ENCODE measurements at places on chromosomes 7 and 10.

GRCh38 chr7:964401-965231 is 10.1 kb upstream of the ADAP1 start:
- peak; percentile 94 for DNase-seq

DNA sequence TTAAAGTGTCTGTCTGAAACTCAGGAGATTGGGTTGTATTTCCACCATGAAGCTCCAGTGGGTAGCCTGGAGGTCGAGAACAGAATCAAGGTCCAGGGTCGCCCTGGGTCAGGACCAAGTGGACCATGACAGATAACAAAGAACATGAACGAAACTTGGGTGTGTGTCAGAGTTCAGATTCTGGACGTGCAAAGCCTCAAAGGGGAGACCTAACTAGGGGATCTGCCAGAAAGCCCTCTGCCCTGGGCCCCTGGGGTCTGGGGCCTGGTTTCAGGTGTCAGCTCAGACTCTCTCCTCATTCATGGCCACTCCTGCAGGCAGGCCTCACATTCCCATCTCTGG is 1.6 kb downstream of the RASSF4 start:
- DNase-seq = no peak

DNA sequence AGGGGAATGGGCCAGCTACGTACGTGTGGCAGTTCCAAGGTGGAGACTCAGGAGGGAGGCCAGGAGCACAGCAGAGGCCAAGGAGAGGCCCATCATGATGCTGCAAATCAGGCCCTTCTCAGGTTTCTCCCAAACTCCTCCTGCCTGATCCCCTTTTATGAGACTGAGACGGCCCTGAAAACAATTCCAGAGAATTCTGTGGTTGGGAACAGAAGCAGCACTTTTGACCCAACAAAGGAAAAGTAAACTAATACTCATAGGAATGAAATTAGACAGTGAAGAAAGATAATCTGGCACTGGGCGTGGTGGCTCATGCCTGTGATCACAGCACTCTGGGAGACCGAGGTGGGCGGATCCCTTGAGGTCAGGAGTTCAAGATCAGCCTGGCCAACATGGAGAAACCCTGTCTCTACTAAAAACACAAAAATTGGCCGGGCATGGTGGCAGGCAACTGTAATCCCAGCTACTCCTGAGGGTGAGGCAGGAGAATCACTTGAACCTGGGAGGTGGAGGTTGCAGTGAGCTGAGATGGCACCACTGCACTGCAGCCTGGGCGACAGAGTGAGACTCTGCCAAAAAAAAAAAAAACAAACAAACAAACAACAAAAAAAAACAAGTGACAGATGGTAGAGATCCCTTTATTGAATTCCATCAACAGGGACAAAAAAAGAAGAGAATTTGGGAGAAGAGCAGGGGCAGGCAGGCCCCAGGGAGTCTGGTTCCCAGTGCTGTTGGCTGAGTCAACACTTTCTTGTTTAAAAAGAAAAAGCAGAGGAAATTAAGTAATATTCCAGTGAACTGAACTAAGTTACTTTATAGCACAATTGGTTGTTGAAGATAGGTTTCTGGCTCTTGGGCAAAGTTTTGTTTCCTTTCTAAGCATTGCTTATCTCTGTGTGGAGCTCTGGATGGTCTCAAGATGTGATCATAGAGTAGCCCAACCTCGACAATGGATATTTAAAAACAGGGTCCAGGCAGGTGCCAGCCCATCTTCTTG is at the start of gene CCL26:
Gene CCL26 (minus strand): TSS at position 131 of the 997 bp plus-strand sequence. CDS start 35 bp downstream, at position 96.
- no peak for DNase-seq

- peak; percentile 94 for DNase-seq
These were observed 103.8 kb upstream of the PPIF start for GRCh38 chr10:79243181-79244067.

GRCh38 chr7:5997210-5997808 is 11.5 kb downstream of the PMS2 start:
- DNase-seq = peak; percentile 73

DNA sequence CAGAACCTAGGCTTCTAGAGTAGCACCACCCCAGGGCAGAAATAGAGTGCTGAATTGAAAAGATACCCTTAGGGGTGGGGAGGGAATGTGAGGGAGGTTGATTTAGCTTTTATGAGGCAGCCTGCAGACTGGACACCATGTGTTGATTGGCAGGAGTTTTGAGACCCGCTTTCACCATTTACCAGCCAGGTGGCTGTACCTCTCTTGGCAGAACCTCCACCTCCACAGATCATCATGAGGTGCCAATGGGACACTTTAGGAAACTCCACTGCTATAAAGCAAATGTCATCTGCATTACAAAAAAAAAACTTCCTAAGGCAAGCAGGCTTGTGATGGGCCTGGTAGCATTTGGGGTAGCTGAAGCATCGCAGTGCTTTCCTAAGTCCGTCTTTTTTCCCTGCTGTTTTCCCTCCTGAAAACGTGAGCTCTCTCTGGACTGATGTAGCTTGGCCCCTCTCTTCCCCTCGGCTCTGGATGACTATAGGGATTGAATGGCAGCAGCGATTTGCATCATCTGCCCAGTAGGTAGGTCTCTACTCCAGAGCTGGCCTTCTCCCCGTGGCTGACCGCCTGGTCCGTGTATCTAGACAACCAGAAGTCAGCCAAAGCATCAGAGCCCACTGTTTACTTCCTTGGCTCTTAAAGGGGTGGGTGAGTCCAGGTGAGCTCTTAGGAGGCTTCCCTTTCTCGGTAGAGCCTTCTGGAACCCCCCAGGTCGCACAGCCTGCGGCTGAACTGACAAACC is 1.3 kb downstream of the PCBD1 start:
- DNase-seq = no peak

- no peak for DNase-seq
These were observed 354.4 kb upstream of the MKI67 start for GRCh38 chr10:128480601-128481000.

DNA sequence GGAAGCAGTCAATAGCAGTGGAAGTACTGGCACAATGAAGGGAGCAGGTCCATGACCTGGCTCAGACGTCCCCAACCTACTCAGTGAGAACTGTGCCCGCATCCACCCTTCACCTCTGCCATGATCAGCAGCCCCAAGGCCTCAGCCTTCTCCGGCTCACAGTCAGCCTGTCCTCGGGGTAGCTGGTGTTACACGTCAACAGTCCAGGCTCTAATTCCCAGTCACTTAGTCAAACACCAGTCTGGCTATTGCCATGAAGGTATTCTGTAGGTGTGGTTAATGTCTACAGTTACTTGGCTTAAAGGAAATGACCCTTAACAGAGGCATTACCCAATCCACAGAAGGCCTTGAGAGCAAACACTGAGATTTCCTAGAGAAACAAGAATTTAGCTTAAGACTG is 49.1 kb downstream of the GRB10 start:
- DNase-seq = no peak

GRCh38 chr7:22499044-22499443 is 944 bp downstream of the STEAP1B start:
- no peak for DNase-seq

DNA sequence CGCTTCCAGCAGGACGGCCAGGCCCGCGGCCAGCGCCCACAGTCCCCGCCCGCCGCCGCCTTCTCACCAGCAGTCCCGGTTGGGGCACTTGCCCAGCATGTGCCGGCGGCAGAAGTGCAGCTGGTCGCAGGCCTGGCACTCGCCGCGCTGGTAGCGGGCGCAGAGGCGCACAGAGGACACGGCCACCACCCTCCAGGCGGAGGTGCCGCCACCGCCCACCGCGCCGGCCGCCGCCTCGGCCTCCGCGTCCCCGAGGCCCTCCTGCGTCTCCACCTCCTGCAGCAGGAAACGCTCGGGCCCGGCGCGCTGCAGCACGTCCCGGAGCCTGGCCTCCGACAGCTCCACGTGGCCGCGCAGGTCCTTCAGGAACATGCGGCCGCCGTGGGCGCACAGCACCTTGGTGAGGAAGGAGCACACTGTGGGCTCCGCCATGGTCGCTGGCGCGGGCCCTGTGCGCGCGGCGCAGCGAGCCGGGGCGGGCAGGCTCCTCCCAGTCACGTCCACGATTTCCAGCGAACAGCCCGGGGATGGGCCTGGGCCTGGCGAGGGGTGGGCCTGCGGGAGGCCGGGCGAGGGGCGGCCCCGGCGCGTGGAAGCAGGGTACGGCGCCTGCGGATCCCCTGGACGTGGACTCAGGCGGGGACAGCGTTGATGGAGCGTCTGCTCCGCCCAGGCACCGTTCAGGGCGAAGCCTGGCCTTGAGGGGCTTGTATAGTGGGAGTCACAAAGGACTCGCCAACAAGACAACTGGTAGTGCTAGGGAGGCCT is at the start of gene ZC3HAV1L:
Gene ZC3HAV1L (minus strand): TSS at position 457 of the 768 bp plus-strand sequence. CDS start 25 bp downstream, at position 432.
- peak; percentile 93 for DNase-seq

GRCh38 chr10:59240582-59241183 is 64.2 kb downstream of the PHYHIPL start:
- peak; percentile 82 for DNase-seq

- DNase-seq = peak; percentile 70
These were observed 132.2 kb upstream of the NPVF start for GRCh38 chr7:25360451-25360850.

DNA sequence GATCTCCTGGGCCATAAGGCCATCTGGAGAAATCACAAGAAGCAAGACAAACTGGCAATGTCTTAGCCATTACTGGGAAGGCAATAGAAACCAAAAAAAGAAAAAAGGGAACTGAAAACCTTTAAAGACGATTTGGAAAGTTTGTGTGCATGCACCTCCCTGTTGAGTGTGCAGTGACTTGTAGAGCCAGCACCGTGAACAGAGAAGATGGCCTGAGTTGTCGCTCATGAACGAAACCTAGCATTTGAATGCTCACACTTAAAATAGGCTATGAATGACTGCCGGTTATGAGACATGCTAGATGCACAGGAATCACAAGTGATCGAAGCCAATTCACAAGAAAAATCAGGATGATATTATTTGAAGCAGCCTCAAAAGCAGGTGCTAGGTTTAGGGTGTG is 151.3 kb upstream of the ADO start:
- peak; percentile 2 for DNase-seq

DNA sequence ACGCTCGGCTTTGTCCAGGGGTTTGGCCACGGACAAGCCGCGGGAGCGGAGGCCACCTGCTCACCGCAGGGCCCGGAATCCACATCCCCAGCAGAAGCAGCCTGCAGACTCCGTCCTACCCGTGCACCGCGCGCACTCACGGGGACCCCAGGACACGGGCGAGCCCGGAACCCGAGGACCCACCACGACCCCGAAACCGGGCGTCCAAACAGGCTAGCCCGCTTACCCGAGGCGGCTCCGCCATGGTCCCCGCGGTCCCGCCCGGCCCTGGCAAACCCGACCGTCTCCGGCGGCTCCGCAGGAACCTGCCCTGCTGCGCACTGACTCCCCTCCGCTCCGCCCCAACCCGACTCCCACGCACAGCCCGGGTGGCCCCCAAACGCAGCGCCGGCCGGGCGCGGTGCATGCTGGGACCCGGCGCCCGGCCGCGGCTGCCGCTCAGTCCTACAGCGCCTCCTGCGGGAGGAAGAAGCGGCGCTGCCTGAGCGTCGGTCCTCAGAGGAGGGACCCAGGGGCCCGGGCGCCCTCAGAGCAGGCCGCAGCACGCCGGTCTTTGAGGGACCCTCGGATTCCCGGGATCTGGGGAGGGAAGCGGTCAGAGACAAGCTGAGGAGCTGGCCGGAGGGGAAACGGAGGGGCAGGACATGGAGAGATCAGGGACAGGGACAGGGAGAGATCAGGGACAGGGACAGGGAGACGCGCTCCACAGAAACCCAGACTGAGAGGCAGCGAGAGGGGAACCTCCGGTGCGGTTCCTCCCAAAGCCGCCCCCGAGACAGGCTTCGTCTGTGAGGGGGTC is at the start of gene ZNF786:
Gene ZNF786 (minus strand): TSS at position 322 of the 799 bp plus-strand sequence. CDS start 78 bp downstream, at position 244.
- peak; percentile 95 for DNase-seq

DNA sequence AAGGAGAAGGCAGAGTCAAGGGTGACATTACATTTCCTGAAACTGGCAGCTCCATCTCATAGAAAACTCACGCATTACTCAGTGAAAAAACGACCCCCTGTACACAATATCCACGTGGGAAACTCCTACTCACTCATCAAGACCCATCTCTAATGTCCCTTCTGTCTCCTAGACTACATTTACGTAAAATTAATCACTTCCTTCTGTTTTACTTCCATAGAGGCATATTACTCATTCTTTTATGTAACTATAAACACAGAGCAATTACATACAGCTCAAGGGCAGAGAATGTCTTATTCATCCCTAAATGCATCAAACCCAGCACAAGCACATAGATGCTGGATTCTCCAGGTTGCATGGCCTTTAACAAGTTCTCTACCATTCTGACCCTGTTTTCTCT is 281.8 kb downstream of the KCNMA1 start:
- DNase-seq = no peak

GRCh38 chr10:64023926-64024470 is 502.8 kb downstream of the REEP3 start:
- no peak for DNase-seq

Measured in brain (organoid and tissue), 16 donors.